ENCODE measurements at places on chromosomes 7 and 10.

GRCh38 chr7:106839511-106839910 lies 25.6 kb upstream of the PIK3CG start:
- no peak for DNase-seq

GRCh38 chr10:11081408-11081807 lies 63.7 kb downstream of the CELF2 start:
- DNase-seq: no peak

DNA sequence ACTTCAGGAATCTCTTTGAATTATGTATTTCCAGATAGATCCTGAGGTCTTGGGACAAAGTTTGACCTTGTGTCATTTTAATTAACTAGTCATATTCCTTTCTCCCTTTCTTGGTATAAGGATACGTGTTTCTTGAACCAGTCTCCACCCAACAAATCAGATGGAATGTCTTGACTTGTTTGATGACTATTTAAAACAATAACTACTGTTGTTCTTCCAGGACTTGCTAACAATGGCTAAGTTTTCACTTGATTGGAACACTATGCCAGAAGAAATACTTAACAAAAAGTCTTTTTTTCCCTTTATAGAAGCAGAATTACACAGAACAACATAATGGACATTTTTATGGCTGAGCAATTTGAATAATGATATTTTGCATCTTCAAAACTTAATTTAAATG lies 43.0 kb upstream of the WIPF3 start:
- no peak for DNase-seq

GRCh38 chr7:30980194-30980593 lies 16.4 kb downstream of the GHRHR start:
- no peak for DNase-seq

- no peak for DNase-seq
These were observed 42.5 kb downstream of the PPP1R3C start for GRCh38 chr10:91590142-91590903.

DNA sequence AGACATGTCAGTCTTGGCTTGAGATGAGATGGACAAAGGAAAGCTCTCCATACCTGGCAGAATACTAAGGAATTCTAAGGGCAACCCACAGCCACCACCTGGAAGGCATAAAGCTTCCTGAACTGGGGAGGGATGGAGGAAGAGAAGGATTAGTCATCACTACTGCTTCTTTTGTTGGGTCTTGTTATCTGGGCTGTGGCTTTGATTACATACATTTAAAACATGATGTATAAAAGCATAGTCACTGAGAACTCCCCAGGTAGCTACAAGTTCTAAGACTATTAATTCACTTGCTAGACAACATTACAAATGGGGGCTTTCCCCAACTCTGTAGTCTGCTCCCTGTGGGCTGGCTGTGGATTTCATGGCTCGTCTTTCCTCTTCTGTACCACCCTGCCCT lies 58.2 kb downstream of the RBM33 start:
- no peak for DNase-seq

DNA sequence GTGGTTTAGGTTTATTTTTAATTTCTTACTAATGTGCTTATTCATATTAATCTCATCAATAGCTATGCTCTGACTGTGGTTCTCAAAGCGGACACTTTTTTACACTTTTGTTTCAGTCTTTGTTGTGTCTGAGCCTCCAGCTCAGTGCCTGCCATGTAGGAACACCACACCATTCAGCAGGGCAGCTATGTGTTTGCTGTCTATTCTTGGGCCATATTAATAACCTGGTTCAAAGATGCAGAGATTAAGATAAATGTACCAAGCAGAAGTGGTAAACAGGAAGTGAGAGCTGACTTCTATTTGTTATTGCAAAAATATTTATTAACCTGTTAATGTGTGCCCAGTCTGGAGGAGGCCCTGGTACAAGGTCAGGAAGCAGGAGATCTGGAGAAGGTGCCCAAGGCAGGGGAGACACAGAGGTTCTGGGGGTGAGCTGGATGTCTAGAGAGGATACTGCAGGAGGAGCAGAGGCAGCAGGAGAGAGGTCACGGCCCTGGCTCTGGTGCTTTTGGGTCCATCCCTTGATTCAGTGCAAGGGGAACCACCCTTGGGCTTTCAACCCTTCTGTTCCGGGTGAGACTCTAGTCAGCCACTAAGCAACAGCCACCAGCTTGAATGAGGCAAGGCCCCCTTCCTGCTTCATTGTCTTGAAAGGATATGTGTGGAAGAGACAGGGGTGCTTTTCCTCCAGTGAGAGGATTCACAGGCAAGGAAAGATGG lies 1.9 kb downstream of the TBXAS1 start:
- DNase-seq: no peak

Data from CD4-positive, alpha-beta T cell treated with Interleukin-15 for 4 hours (primary cell).